ENCODE measurements at places on chromosomes 4 and X.

DNA sequence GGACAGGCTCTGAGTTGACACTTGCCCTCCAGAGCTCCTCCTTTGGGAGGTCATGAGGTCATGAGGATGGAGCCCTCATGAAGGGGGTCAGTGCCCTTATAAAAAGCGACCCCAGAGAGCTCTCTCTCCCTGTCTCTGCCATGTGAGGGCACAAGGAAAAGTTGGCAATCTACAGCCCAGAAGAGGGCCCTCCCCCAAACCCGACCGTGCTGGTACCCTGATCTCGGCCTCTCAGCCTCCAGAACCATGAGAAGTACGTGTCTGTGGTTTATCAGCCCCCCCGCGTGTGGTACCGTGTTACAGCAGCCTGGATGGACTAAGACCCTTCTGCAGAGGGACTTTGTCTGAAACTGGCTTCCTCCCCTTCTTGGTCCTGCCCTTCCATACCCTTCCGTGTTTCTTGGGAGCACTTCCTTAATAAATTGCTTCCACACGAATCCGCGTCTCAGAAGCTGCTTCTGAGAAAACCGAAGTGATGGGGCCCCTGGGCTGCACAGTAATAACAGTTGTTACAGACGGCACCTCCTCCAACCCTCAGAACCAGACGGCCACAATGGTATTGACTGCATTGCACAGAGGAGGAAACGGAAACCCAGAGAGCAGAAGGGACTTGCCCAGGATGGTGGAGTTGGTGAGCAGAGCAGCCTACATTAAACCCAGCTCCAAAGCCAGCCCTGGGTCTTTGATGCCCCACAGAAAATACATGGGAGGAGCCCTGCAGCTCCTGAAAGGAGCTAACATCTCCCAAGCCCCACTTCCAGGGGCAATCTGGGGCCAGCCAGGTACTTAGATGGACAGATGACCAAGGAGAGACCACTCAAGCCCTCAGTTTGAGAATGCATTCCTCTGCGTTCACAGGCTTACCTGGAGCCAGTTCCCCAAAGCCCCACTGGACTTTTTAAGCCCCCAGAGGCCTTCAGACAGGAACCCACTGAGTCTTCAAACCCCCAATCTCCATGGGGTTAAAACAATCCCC is 242.7 kb downstream of the BCOR start:
- DNase-seq: peak; percentile 58

- DNase-seq: no peak
These were observed 53.3 kb downstream of the MED28 start for GRCh38 chr4:17667653-17668201.

GRCh38 chr4:123878976-123879375 is 482.4 kb downstream of the SPRY1 start:
- no peak for DNase-seq

- DNase-seq: no peak
These were observed 832.4 kb upstream of the PCDH10 start for GRCh38 chr4:132316738-132317137.

DNA sequence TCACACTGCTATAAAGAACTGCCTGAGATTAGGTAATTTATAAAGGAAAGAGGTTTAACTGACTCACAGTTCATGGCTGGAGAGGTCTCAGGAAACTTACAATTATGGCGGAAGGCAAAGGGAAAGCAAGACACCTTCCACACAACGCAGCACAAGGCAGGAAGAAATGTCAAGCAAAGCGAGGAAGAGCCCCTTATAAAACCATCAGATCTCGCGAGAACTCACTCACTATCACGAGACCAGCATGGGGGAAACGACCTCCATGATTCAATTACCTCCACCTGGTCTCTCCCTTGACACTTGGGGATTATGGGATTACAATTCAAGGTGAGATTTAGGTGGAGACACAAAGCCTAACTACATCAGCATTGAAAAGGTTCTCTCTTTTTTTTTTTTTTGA is 39.6 kb downstream of the PALLD start:
- DNase-seq: no peak

GRCh38 chr4:99457270-99457669 is 22.1 kb upstream of the ADH7 start:
- no peak for DNase-seq

DNA sequence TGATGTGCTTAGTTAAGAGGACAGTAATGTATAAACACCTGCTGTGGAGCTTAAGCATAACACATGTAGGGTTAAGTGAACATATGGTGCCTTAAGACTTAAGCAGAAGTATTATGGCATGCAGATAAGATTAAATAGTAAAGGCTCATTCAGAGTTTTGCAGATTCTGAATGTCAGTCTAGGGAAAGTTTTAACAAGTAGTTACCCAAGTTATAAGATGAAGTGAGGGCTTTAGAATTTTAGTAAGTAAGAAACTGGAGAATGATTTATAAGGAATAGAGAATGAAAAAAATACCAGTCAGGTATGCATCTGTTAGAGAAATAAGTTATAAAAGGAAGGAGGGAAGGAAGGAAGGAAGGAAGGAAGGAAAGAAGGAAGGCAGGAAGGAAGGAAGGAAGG is 902.1 kb downstream of the TRAM1L1 start:
- DNase-seq: no peak

GRCh38 chr4:142016031-142016430 is 379.6 kb downstream of the IL15 start:
- no peak for DNase-seq

- no peak for DNase-seq
These were observed 45.0 kb downstream of the NAF1 start for GRCh38 chr4:163121689-163122088.

DNA sequence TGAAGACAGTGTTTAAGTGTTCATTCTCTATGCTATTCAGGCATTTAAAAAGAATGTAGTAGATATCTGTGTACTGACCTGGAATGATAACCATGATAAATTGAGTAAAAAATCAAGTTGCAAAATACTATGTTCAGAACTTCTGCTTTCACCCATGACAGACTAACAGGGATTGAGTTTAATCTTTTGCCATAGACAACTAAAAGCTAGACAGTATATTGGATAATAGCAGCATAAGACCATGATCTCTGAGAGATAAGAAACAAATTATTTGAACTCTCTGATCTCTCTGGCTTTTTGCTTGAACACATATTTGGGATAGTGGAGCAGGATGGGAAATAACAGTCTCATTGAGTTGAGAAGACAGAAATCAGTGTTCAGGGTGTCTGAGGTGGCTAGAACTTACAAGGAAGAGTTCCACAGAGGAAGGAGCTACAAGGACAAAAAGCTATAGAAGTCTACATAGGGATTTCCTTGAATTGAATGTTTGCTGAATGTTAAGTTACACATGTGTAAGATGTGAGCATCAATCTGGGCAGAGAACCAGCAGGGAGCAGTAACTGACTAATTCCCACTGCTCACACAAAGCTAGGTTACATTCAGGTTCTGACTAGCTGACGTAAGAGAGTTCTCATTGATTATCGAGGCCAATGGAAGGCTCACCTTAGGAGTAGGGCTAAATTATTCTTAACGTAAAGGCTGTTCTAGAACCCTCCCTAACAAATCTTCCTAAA is 60.4 kb downstream of the SLC30A9 start:
- DNase-seq: no peak

DNA sequence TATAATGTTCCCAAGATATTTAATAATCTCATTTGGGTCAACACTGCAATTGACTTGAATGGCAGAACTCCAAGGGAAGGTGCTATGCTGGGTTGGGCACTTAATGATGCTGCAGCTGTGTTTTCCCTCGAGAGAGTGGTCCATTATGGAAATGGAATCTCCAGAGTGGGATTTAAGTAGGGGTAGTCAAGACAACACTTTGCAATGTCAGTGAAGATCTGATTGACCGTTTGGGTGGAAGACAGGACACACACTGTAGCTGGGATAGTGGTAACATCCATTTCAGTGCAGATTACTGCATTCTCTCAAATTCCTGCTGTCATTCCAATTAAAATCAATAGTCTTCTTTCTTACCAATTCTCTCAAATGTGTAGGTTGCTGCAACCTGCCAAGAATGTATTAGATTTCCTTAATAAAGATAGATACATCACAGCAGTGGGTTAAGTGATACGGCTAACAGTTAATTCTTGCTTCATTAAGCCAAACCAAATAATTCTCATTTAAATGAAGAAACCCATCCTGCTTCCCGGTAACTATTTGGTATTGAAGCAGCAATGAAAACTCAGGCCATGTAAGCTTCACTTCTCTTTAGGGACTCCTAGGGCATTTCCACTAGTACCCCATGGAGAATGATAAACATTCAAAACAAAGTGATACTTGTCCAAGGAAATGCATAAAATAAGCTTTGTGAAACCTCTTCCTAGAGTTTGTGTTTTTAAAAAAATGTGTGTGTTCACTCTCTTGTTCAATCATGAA is 40.5 kb upstream of the RASGEF1B start:
- no peak for DNase-seq

- no peak for DNase-seq
These were observed 77.4 kb downstream of the PDGFC start for GRCh38 chr4:156894234-156894633.

DNA sequence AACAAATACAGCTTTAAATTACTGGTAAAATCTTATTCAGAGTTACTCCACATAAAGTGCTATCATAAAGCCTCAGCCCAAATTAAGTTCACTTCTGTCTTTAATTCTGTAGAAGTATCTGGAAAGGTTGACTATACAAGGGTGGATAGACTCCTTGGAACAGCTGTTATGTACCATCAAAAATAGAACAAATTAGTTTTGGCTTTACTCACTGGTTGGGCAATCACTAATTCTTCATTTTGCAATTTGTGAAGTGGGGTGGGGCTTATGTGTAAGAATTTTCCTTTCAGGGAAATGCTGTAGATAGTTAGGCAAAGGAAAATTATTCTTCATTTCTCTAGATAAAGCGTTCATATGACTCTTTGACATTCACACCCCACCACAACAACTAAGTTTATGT is 7.8 kb downstream of the DIAPH2 start:
- DNase-seq: no peak

DNA sequence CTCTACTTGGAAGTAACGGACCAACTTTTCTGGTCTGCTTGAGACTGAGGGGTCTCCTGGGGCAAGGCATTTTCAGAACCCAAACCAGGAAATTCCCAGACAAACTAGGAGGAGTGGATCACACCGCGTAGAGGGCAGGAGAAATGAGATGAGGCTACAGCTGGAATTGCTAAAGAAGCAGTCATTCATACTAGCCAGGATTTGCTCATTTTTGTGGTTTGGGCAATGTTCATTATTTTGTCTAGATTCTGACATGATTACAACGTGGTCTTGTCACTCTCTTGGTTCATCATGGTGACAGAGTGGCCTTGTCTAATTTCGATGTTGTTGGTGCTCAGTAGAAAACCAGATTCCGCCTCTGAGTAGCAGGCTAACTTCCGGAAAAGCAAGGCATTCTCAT is 63.2 kb downstream of the BANK1 start:
- no peak for DNase-seq

GRCh38 chrX:68682790-68683189 is 35.3 kb downstream of the STARD8 start:
- no peak for DNase-seq

GRCh38 chrX:12060489-12061260 is 77.6 kb upstream of the FRMPD4 start:
- no peak for DNase-seq

DNA sequence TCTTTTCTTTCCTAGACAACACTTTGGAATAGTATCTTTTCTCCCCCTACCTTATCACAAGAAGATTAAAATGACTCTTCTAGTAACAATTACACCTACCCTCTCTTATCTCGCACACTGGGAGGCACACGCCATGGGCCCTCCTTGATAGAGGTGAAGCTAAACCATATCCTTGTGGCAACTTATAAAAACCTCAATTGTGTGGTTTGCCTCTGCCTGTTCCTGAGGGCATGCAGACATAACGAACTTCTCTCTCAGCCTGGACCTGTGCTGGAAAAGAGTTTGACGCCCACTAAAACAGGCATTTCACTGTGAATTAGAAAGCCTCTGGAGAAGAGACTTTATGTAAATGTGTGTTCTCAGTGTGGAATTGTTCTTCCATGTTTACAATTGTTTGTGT is 141.2 kb downstream of the NDST3 start:
- no peak for DNase-seq

DNA sequence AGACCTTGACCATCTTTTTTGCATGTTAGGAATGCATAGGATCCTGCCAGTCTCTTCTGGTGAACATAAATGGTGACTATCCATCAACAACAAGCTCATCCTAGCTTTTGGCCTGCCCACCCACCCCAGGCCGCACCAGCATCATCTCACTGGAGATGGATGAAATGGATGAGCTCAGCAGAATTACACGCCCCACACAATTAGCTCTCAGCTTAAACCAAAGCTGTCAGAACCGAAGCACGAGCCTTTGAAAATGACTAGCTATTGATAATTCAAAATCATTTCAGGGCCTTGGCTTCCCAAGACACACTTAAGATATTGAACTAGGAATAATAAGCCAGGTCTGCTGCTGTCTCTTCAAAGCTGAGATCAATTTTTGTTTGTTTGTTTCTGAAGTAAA is 62.5 kb upstream of the MND1 start:
- DNase-seq: no peak

- DNase-seq: no peak
These were observed 47.4 kb downstream of the MAMLD1 start for GRCh38 chrX:150410513-150410912.

Data from stimulated activated CD4-positive, alpha-beta T cell treated with anti-CD3 and anti-CD28 coated beads, TNF-alpha, amount 100 ng/mL, for 4 hours (primary cell).